ENCODE measurements at places on chromosomes 4 and X.

GRCh38 chrX:153948847-153949805 is 4.7 kb upstream of the RENBP start:
- DNase-seq = no peak

DNA sequence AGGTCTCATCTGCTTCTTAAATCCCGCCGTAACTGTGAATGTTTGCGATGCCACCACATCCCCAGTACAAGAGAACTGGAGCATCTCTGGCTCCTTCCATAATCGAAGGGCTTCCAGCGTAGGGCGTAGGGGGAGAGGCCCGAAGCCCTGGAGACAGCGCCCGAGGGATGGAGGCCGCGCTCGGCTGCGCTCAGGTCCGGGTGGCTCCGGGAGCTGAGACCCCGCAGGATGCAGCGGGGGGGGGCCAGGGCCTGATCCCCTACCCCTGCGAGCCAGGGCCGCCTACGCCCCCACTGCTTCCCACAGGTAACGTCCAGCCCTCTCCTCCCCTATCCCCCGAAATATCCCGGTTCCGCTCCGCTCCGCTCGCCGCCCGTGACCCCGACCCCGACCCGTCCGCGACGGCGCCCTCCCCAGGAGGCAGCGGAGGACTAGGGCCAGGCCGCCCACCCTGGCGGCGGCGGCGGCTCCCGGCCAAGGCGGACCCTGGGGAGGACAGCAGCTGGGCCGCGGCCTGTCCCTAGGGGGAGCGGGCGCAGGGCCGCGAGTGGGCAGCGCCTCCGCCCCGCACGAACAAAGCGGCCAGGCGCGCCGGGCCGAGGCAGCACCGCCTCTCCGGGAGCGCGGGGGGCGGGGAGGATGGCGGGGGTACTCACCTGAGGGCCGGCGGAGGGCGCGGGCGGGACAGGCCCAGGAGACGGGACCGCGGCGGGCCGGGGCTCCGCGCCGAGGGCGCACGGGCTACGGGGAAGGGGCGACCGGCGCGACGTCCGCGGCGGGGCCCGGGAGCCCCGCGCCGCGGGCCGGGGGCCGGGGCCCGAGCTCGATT is 723 bp downstream of the WDFY3 start:
- DNase-seq = peak; percentile 90

DNA sequence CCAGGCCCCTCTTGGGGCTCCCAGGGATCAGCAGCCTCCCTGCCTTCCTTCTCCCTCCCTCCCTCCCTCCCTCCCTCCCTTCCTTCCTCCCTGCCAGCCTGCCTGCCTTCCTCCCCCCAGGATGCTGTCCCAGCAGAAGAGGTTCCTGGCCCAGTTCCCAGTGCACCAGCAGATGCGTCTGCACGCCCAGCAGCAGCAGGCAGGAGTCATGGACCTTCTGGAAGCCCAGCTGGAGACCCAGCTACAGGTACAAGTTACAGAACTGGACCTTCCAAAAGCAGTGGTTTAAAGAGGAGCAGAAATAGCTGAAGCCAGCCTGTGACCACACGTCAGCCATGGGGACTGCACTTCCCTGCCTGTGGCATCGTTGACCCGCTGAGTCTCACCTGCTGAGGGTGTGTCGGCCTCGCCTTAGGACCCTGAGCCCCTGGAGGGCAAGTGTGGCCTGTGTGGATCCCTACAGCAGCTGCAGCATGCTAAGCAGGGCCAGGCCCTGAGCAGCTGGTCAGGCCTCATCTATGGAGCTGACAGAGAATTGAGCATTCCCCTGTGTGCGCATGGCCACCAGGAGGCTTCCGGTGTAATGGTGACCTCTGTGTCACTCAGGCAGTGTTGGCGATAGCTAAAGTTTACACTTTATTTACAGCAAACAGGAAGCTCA is 84.7 kb downstream of the CRMP1 start:
- peak; percentile 76 for DNase-seq

GRCh38 chrX:41723826-41724225 is at the start of gene GPR82:
TSS of gene GPR82 (plus strand) at chrX:41724181. CDS start at chrX:41727027, 2,846 bp downstream.
- DNase-seq = no peak

- no peak for DNase-seq
Measured at GRCh38 chr4:107837317-107837716, 12.6 kb downstream of the SGMS2 start.

- DNase-seq = no peak
Measured at GRCh38 chr4:5137927-5138326, 86.6 kb downstream of the STK32B start.

DNA sequence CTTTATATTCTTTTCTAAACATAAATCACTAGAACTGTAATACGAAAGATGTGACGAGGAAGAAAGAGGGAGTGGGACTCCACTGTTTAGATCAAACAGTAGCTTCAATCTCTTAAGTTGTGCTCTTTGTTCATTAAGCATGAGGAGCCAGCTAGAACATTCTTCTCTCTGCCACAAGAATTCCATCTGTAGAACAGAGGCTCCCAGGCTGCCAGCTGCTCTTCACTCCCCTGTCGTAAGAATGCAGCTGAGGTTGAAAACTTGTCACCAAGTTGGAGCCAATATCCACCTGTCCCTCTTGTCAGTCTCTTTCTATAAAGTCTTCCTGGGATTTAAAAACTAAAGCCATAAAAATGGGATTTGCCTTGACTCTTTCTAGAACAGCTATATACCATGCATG is 65.0 kb upstream of the SEC24B start:
- DNase-seq = no peak

DNA sequence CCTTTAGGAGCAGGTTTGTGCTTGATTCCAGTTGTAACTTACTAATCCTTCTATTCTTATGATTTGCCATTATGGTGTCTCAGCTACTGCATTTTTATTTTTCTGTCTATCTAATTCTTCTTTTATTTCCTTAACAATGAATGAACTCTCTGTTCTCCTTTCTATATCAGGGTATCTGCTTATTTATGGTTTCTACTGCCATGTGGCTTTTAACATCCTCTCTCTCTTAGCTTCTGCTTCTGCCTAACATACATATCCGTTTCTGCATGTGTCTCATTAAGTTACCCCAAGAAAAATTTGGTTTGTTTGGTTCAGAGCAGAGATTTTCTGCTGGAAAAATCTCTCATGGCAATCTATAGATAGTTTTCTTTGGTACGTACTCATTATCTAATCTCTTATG is 614.4 kb downstream of the RPA4 start:
- DNase-seq = no peak

GRCh38 chrX:111322231-111322855 is 52.1 kb upstream of the CAPN6 start:
- DNase-seq = no peak

- DNase-seq = no peak
Measured at GRCh38 chr4:104641418-104641817, 146.7 kb upstream of the CXXC4 start.

DNA sequence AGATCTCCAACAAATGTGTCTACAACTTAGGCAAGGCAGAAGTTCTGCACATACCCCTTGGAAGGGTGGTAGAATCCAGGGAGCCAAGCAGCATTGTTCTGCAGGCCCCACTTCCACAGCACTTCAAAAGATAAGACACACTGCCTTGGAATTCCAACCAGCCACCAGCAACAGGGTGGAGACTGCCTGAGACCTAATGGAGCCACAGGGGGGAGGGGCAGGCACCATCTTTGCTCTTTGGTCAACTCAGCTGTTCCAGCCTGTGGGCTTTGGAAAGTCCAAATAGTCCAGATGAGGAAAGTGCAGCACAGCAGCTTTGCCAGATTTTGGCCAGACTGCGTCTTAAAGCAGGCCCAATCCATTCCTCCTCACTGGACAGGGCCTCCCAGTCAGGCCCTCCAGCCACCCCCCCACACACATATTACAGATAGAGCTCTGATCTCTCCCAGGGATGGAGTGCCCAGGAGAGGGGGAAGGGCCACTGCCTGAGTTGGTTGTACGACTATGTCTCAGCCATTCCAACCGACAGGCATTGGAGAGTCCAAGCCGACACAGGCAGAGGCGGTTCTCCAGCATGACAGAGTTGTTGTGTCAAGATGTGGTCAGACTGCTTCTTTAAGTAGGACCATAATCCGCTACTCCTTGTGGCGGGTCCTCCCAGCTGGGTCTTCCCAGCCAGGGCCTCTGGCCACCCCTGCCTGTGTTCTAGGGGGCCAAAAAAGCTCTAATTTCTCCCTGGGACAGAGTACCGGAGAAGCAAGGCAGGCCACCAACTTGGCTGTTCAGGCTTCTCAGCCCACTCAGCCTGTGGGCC is 42.5 kb upstream of the ANTXR2 start:
- DNase-seq = no peak

- DNase-seq = no peak
Measured at GRCh38 chr4:168257768-168258167, 60.8 kb downstream of the DDX60 start.

- DNase-seq = no peak
Measured at GRCh38 chr4:109576462-109576861, 16.4 kb downstream of the MCUB start.

DNA sequence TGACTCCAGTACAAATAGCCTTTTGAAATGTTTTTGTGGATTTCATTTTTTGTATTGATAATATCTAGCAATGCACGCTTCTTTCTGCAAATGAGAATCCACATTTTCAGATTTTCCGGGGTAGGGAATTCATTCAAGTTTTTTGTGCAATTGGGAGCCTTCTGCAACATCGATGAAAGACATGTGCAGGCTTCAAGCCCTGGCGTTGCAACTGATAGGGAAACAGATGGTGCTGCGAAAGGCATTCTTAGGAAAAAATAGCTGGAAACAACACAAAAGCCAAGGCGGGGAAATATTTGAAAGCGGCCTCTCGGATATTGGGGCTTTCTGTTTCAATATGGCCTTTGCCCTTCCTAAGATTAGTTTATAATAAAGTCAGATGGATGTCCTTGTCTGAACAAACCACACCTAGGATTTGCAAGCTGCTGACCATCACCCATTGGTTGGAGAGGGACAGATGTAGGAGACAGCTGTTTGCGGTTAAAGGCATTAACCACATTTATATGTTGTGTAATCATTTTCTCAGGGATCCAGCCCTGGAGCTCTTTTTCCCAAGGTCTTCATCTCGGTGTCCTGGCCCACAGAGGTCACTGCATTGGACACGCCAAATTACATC is 136.5 kb downstream of the PRKX start:
- no peak for DNase-seq

- no peak for DNase-seq
Measured at GRCh38 chr4:108148316-108148715, 20.4 kb downstream of the LEF1 start.
